Cardiac atrium fibroblast (primary cell): ENCODE measurements at places on chromosomes 1 and 21. TPM values are rescaled to one million over a fixed set of nuclear protein-coding genes. Genes with fewer than 3 reads are reported as not detected.

Gene C1orf198
- total RNA-seq: 92.8 and 146 TPM in 2 replicates

Gene COL24A1
- 0.32 and 0.36 TPM in 2 replicates for total RNA-seq

Gene KCNE2
- not detected in 2 replicates for total RNA-seq

Gene COL11A1
- total RNA-seq: 0.18 TPM in 1 of 2 replicates, not detected in the other

Gene FBLIM1
- 149 and 191 TPM in 2 replicates for total RNA-seq

Gene OR2L2
- total RNA-seq: not detected in 2 replicates

Gene KCNA2
- 0.16 TPM in 1 of 2 replicates, not detected in the other for total RNA-seq
